NCI-H1436 treated with DMSO at 0.1 percent for 48 hours (cell line): ENCODE measurements at places on chromosomes 11 and 22.

DNA sequence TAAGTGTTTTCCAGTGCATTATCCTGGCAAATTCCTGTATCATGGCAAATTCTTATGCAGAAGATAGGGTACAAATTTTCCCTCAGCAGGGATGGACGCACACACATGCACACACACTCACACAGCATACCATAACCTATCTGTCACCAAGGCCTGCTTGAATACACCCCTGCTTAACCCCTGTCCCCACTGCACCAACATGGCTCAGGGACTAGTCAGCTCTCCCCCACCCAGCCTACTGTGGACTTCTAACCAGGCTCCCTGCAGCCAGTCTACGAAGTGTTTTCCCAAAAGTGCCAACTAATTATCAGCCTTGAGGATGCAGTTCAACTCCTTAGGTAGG is 63.1 kb downstream of the RAB30 start:
- no peak for DNase-seq

- no peak for DNase-seq
Observed at GRCh38 chr11:64094463-64095260, 58.9 kb downstream of the FLRT1 start.

- DNase-seq, result no peak
Observed at GRCh38 chr22:41285441-41285819, 557 bp downstream of the RANGAP1 start.

DNA sequence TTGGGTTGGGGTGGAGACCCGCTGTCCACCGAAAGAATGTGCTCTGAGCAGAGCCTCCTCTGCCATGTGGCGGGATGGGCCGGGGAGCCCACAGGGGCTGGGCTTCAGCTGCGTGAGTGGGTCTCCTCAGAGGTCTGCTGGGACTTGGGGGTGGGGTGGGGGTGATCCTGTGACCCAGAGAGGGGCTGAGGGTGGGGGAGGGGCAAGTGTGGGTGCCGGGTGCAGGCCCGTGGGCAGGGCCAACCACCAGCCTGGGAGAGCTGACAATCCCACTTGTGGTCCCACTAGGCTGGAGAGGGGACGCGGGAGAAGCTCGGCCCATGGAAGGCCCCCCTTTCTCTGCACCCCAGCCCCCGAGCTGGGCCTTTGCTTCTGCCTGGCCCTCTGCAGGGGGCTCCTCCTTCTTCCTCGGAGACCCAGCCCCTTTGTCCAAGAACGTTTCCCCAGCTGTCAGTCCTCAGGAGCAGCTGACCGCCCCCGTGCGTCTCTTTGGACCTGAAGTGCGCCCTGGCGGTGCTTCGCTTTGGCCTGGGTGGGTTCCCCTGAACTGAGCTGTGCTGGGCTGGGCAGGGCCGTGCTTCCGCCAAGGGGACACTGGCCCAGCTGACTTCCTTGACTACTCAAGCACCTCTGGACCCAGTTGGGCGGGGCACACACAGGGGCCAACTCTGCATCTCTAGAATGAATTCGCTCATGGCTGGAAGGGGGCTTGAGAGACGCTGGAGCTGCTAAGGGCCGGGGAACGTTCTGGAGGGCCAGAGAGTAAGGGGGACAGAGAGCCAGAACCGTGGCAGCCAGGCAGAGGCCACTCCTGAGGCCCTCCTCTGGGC is 30.2 kb downstream of the OSBPL5 start:
- no peak for DNase-seq

DNA sequence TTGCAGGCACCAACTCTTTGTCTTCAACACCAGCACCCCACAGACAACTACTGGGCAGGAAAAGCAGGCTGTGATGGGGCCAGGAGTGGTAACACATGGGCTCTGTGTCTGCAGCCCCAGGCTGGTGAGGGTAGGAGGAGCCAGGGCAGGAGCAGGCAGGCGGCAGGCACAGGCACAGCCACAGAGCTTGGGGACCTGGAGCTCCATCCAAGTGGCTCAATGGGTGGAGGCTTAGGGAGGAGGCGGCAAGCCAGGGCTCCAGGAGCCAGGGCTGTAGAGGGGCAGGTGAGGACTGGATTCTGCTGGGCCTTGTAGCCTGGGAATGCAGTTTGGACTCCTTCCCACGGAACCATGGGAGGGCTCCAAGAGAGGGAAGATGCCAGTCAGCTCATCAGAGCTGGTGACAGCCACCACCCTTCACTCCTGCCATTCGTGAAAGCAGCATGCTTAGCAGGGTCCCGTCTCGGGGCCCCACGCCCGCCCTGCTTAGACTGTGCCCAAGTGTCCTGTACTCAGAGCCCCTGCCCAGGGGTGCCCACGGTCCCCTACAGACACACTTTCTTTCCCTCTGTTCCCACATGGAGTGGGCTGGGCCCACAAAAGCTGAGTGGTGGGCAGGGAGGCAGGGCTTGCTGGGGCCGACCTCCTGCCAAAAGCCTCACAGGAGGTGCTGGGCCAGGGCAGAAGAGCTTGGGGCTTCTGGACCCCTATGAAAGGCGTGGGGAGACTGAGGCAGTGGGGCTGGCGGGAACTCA is 12.4 kb downstream of the TTC38 start:
- no peak for DNase-seq

DNA sequence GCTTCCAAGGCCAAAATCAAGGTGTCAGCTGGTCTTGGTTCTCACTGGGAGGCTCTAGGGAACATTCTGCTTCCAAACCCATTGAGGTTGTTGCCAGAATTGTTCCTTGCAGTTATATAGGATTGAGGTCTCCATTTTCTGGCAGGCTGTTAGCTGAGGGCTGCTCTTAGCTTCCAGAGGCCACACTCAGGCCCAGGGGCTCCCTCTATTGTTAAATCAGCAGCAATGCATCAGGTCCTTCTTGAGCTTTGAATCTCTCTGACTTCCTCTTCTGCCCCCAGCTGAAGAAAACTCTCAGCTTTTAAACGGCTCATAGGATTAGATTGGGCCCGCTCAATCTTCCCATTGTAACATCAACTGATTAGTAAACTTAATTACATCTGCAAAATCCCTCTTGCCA is 39.3 kb upstream of the BSX start:
- no peak for DNase-seq

- DNase-seq, result no peak
Observed at GRCh38 chr22:26461188-26461810, 22.3 kb downstream of the HPS4 start.

- no peak for DNase-seq
Observed at GRCh38 chr11:111542606-111543275, 2.2 kb downstream of the LAYN start.

DNA sequence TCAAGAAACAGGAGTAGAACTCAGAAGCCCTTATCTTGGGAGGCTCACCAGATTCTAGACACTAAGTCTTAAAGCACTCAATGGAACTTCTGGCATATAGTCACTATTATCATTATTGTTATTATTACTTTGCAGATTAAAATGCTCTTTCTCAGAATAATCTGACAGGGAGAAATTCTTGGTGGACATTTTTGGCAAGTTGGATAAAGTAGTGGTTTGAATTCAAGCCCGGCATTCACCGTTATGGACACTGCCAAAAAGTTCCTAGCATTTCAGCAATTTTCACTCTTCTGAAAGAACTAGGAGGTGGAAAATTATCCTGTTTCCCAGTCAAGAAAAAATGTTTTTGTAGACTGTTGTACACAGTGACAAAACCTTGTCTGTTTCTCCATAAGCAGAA is 179.6 kb upstream of the ISX start:
- no peak for DNase-seq
